ENCODE measurements at places on chromosomes 3 and 15.
A peak's percentile ranks its signal among the peaks of the same experiment; 100 is the strongest.

- DNase-seq, result no peak
These were observed 342.1 kb downstream of the TIGIT start for GRCh38 chr3:114635878-114636277.

- DNase-seq, result no peak
These were observed 22.5 kb upstream of the SPTSSB start for GRCh38 chr3:161393803-161394202.

DNA sequence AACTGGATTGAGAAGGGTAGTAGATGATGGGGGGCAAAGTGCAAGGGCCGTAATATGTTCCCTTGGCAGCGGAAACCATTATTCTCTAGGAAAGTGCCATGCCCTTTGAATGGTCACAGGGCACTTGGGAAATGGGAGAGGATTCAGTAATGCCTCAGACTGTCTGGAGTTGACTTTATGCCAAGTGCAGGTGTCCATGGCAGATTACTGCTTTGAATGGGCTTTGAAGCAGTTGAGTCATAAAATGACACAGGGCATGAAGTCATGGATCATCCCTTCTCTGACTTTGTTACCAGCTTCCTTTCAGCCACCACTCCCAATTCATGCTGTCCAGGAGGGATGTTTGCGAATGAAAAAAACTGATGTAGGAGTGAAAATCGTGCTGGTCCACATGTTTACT is 20.1 kb downstream of the AADACL2 start:
- DNase-seq, result no peak

DNA sequence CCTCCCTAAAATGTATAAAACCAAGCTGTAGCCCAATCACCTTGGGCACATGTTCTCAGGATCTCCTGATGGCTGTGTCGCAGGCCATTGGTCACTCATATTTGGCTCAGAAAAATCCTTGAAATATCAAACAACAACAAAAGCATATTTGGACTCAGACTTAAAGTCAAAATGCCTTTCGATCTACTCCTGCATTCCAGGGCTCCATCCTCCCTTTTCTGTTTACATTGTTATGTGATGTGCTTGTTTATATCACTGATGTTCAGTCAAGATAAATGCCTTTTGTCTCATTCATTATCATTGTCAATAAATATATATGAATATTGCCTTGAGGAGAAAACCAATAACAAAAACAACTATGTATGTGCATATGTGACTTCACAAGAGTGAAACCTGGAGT is 31.7 kb downstream of the HGD start:
- no peak for DNase-seq

- DNase-seq, result no peak
These were observed 58.5 kb upstream of the KLF13 start for GRCh38 chr15:31268108-31268501.

DNA sequence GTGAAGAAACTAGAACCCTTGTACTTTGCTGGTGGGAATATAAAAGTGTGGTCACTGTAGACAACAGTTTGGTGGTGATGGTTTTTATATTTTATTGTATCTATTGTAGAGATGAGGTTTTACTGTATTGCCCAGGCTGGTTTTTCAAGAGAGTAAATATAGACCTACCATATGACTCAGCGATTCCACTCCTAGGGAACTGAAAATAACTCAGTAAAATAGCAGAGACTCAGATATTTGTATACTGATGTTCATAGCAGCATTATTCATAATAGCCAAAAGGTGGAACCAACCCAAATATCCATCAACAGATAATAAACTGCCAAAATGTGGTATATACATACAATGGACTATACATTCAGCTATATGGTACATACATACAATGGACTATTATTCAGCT is 68.8 kb upstream of the IL12A start:
- peak; percentile 19 for DNase-seq

- no peak for DNase-seq
These were observed 334.0 kb upstream of the MCTP2 start for GRCh38 chr15:93897377-93897776.

GRCh38 chr3:16432714-16433113 is 80.8 kb downstream of the RFTN1 start:
- no peak for DNase-seq

- no peak for DNase-seq
These were observed 20.0 kb downstream of the MYO1E start for GRCh38 chr15:59352683-59353082.

- no peak for DNase-seq
These were observed 27.0 kb downstream of the SUCNR1 start for GRCh38 chr3:151900460-151900859.

GRCh38 chr3:6216135-6217026 is 644.5 kb upstream of the GRM7 start:
- DNase-seq, result no peak

GRCh38 chr3:123055352-123055751 is 11.5 kb upstream of the PDIA5 start:
- DNase-seq, result no peak

DNA sequence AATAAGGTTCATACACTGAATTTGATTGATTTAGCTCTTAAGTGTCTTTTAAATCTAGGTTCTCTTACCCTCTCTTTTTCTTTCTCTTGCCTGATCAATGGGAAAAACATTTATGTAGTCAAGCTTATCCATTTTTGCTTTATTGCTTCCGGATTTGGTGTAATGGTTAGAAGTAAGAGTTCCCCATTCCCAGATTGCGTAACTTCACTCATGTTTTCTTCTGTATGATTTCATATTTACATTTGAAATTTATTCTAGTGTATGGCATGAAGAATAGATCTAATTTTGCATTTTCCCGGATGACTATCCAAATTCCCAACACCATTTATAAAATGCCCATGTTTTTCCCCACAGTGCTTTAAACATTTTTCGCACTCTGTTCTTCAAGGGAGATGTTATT is 27.9 kb upstream of the SV2B start:
- DNase-seq, result no peak

- no peak for DNase-seq
These were observed 10.9 kb upstream of the ISL2 start for GRCh38 chr15:76325704-76326103.

GRCh38 chr3:160091441-160091840 is 102.8 kb downstream of the IL12A start:
- DNase-seq, result no peak

DNA sequence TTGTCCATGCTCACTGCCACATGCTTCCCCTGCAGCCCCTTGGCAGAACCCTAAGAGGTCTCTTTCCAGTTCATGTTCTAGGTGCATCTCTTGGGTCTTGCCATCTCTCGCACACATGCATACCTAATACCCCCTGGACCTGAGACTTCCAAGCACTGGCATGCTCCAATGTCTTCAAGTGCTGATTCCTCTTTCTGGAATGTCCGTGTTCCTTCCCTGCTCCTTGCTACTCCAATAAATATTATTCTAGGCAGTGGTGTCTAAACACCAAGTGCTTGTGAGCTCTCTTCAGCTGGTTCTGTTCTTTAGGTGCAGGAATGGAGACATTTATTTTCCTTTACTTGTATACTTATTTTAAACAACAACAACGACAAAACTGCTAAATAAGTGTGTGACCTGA is 370.1 kb downstream of the LPP start:
- no peak for DNase-seq

DNA sequence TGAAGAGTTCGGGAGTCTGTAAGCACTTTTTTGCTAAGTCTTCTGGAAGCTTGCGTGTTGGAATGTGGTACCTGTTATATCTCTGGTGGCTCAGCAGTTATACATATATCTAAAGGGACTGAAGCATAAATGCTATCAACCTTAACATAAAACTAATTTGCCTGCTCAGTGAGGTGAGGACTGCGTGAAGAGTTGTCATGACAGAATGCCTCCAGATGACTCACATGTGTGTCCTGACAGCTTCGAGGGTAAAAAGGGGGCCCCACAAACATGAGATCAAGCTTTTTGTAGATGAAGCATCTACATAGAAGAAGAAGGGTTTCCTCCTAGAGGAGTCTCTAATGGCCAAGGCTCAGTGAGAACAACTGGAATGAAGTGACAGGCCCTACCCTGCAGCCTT is 88.8 kb upstream of the C3orf80 start:
- DNase-seq, result no peak

- DNase-seq, result no peak
These were observed 129.8 kb upstream of the CTDSPL start for GRCh38 chr3:37731895-37732294.

GRCh38 chr3:196039359-196039758 is 42.5 kb downstream of the TFRC start:
- no peak for DNase-seq

DNA sequence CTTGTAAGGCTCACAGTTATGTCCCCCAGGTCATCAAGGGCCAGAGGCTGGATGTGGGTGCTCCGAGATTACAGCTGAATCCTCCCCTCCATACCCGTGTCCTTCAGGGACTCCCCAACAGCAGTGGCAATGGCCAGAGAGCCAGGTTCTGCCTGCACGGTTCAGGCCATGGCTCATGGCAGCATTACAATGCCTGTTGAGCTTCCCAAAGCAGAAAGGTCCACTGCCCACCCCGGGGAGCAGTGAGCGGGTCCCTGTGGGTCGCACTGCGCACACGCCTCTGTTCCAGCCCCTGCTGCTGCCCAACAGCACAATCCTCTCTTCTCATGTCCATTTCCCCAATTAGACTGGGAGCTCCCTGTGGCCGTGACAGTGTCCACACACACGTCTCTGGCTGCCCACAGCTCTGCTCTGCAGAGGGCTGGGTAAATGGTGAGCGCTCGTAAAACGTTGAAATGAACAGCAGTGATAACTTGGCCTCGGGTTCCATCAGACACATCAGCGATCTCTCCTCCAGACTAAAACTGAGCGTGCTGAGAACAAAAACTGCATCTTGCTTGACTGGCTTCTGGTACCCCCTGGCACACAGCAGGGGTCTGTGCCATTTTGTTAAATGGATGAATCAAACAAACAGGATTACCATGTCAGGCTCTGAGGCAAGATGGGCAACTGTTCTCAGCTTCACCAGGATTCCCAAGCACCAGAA is 80.4 kb downstream of the VGLL4 start:
- DNase-seq, result no peak

- DNase-seq, result peak; percentile 48
These were observed 8.4 kb downstream of the SHF start for GRCh38 chr15:45179221-45179985.

- no peak for DNase-seq
These were observed 23.9 kb upstream of the PLSCR2 start for GRCh38 chr3:146493221-146493620.

DNA sequence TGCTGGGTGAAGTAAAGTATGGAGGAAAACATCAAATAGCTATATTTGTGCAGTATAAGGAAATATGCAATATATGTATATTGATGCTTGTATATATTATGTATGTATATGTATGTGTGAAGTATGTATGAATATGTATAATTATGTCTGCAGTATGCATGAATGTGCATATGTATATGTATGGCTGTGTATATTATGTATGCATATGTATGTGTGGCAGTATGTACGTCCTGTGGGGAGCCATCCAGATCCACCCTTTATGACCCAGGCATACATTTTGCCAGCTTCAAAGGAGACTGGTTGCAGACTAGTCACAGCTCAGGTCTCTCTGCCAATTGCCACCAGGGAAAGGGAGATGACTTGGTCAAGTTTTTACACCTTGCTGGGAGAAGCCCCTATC is 24.1 kb downstream of the CCDC54 start:
- no peak for DNase-seq

GRCh38 chr3:12508291-12508700 is 24.0 kb downstream of the TSEN2 start:
- no peak for DNase-seq

GRCh38 chr3:32791833-32792232 is 26.0 kb upstream of the TRIM71 start:
- no peak for DNase-seq

- peak; percentile 85 for DNase-seq
These were observed 8.8 kb downstream of the RPL39L start for GRCh38 chr3:187130346-187131066.

DNA sequence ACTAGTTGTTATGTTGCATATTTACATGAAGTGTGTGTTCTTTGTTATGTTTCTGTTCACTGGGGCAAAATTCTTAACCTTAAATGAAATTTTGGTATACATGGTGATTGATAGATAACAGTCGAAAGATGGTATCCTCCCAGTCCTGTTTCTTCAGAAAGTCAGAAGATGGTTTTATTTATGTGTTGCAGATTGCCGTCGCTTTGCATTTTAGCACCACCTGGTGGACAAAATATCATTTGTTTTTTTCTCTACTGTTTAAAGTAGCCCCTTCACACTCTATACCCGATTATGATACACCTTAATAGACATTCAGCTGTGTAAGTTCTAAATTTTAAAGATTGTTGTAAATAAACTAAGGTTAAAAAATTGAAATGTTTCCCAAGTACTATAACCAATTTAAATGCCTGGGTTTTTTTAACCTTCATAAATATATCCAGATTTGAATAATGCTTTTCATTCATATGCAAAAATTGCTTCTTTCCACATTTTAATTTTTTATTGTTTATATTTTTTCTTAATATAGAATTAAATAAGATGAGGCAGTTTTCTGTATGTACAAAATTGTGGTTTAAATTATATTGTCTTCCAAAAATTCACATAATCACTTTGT is 152.2 kb downstream of the ALCAM start:
- DNase-seq, result peak; percentile 68

DNA sequence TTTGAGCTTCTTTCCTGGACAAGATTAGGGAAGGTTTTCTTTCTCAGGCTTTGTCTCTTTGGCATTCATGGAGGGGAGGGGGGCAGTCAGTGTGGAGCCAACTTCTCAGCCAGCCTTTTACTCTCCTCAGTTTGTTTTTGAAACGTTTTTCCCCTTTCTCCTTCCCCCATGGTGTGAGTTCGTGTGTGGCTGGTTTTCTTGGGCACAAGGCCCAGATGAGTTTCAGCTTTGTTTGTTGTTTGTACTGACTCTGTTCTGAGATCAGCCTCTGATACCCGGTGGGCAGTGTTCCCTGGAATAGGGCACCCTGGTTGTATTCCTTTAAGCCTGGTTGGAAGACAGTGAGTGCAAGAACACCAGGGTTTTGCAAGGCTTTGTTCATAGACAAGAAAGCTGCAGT is 168.2 kb upstream of the RARB start:
- no peak for DNase-seq

GRCh38 chr3:33074217-33075067 is 22.5 kb downstream of the GLB1 start:
- peak; percentile 83 for DNase-seq

DNA sequence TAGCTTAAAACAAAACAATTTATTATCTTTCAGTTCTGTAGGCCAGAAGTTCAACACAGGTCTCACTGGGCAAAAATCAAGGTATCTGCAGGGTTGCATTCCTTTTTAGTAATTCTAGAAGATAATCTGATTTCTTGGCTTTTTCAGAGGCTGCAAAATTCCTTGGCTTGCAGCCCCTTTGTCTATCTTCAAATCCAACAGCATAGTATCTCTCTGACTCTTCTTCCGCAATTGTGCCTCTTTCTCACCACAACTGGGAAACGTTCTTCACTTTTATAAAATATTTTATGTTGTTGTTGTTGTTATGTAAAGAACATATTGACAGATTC is 218.7 kb downstream of the STXBP5L start:
- DNase-seq, result no peak

- peak; percentile 32 for DNase-seq
These were observed 427.5 kb downstream of the VGLL3 start for GRCh38 chr3:86563400-86563970.

DNA sequence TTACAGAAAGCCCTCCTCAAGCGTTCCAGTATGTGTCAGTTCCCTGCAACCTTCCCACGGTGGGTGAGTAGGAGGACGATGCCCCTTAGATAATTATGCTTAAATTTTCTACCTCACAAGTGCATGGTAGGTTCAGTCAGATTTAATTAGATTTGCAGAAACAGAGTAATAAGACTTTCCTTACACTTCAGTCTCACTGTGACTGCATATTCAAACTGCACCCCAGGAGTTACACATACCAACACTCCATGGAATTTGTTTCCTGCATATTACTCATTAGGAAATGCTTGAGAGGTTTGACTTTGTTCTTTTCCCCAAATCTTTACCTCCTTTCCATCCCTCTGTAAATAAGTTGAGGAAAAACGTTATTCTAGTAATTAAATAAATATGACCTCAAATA is 108.8 kb downstream of the ARRDC4 start:
- DNase-seq, result no peak

Data from activated CD4-positive, alpha-beta T cell treated with anti-CD3 and anti-CD28 coated beads, Interleukin-10, Interleukin-2, amounts not matched to agents 100 ng/mL and 50 ng/mL, durations not matched to agents 16 hours and 8 hours (primary cell).